HT-29 (cell line): ENCODE measurements at places on chromosomes 7 and 10. TPM values are rescaled to one million over a fixed set of nuclear protein-coding genes. Genes with fewer than 3 reads are reported as not detected.

ETV1 gene
- 2.4 and 4.7 TPM in 2 replicates for total RNA-seq

GRCh38 chr10:124959564-124959963 lies 17.6 kb downstream of the ZRANB1 start:
- DNase-seq: no peak

- DNase-seq: no peak
These were observed 31.7 kb downstream of the GALNTL5 start for GRCh38 chr7:151987748-151988529.

DNA sequence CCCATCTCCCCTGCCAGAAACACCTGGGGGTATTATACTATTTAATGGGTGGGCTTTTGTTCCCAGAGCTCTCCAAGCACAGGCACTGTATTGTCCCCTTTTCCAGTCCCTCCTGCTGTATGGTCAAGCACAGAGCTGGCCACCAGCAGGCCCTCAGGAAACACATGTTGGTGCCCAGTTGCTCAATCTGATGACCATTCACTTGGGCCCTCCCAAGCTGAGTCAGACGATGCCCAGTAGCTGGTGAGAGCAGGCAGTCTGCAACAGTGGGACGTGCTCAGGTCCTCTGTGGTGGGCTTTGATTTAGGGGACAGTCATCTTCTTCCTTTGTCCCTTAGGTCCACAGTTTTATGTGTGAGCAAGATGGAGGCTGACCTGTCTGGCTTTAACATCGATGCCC lies 11.8 kb downstream of the SFXN2 start:
- no peak for DNase-seq

GRCh38 chr7:2632733-2633537 lies 1.1 kb downstream of the TTYH3 start:
- DNase-seq: peak; percentile 64
